ENCODE measurements at places on chromosomes 6 and 20. TPM values are rescaled to one million over a fixed set of nuclear protein-coding genes. Genes with fewer than 3 reads are reported as not detected.

The SLC35D3 gene
- not detected for total RNA-seq

The REPS1 gene
- 25.4 TPM for total RNA-seq

The THEMIS gene
- not detected for total RNA-seq

The TOX2 gene
- total RNA-seq, result 1.5 TPM

The FAM162B gene
- total RNA-seq, result 4.3 TPM

The FAM50B gene
- total RNA-seq, result 8.6 TPM
